ENCODE measurements at places on chromosomes 2 and 18.

GRCh38 chr2:199259671-199260070 is 198.1 kb downstream of the SATB2 start:
- no peak overlapping the region for H3K27ac ChIP-seq
- H3K4me3 ChIP-seq: no peak overlapping the region
- H3K27me3 ChIP-seq: peaks cover 3% of the 10 kb centered on the region
- DNase-seq: no peak
- no peaks in the 10 kb centered on the region for H3K4me1 ChIP-seq

- peaks cover 11% of the 10 kb centered on the region for H3K27me3 ChIP-seq
- no peak for DNase-seq
- no peaks in the 10 kb centered on the region for H3K36me3 ChIP-seq
- no peak overlapping the region for H3K27ac ChIP-seq
- no peak overlapping the region for H3K4me3 ChIP-seq
Observed at GRCh38 chr18:50857694-50858093, 21.2 kb upstream of the ME2 start.

DNA sequence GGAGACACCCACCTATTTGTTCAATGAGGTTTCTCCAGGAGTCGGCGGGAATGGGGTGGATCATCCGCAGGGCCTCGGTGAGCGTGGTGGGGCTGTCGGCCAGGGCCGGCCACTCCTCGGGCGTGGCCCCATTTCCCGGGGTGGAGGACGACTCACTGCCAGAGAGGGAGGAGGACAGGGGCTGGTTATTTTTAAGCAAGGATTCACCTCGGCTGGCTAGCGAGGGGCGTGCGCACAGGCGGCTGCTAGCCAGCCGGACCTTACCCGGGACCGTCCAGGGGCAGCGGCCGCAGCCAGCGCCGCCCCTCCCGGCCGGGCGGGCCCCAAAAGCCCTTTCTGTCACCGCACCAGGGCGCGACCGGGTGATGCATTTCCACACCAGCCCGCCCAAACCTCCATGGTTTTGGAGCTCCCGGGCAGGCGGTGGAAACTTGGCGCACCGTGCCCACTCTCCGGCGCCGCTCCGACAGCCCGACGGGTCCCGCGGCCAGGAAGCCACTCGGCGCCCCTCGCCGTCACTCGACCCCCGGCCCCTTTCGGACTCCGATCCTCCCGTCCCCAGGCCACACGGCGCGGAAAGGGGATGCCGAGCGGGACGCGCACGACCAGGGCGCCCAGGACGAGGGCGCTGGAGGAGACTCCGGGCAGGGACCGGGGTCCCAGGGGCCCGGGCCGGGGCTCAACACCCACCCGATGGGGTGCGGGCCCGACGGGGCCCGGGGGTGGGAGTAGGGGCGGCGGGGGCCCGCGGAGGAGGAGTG is 57.1 kb downstream of the SNORC start:
- peaks cover 73% of the 10 kb centered on the region for H3K27me3 ChIP-seq
- H3K27ac ChIP-seq: no peak overlapping the region
- peaks cover 10% of the 10 kb centered on the region for H3K4me1 ChIP-seq
- H3K4me3 ChIP-seq: peak overlapping the region; percentile 68
- no peaks in the 10 kb centered on the region for H3K36me3 ChIP-seq
- no peak for DNase-seq

DNA sequence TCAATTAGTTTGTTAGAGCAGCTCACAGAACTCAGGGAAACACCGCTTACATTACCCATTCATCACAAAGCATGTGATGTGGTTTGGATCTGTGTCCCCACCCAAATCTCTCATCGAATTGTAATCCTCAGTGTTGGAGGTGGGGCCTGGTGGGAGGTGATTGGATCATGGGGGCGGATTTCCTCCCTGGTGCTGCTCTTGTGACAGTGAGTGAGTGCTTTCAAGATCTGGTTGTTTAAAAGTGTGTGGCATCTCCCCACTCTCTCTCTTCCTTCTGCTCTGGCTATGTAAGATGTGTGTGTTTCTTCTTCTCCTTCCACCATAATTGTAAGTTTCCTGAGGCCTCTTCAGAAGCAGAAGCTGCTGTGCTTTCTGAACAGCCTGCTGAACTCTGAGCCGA is 63.5 kb upstream of the AGPS start:
- no peak for DNase-seq
- H3K4me1 ChIP-seq: peaks cover 15% of the 10 kb centered on the region
- H3K4me3 ChIP-seq: no peak overlapping the region
- no peak overlapping the region for H3K27ac ChIP-seq

GRCh38 chr2:71744781-71745180 is 291.4 kb downstream of the DYSF start:
- H3K36me3 ChIP-seq: no peaks in the 10 kb centered on the region
- no peak for DNase-seq
- no peaks in the 10 kb centered on the region for H3K4me1 ChIP-seq
- H3K27me3 ChIP-seq: peaks cover 48% of the 10 kb centered on the region

DNA sequence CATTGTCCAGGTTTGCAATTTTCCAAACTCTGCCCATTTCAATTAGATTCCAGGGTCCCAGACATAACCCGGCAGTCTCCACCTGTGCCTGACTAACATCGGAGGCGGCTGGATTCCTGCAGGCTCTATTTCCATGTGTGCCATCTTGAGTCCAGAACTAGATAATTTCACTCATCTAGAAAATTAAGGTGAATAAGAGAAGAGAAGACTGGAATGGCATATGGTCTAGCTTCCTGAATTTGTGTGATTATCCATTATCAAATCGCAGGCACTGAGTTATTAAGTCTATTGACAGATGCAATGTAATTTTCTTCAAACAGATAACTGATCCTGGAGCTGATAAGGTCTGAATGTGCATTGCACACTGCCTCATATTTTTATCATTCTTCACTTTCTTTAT is 305.2 kb downstream of the ETAA1 start:
- no peak for DNase-seq
- H3K4me3 ChIP-seq: no peak overlapping the region
- no peaks in the 10 kb centered on the region for H3K4me1 ChIP-seq
- peaks cover 9% of the 10 kb centered on the region for H3K27me3 ChIP-seq
- H3K27ac ChIP-seq: no peak overlapping the region

DNA sequence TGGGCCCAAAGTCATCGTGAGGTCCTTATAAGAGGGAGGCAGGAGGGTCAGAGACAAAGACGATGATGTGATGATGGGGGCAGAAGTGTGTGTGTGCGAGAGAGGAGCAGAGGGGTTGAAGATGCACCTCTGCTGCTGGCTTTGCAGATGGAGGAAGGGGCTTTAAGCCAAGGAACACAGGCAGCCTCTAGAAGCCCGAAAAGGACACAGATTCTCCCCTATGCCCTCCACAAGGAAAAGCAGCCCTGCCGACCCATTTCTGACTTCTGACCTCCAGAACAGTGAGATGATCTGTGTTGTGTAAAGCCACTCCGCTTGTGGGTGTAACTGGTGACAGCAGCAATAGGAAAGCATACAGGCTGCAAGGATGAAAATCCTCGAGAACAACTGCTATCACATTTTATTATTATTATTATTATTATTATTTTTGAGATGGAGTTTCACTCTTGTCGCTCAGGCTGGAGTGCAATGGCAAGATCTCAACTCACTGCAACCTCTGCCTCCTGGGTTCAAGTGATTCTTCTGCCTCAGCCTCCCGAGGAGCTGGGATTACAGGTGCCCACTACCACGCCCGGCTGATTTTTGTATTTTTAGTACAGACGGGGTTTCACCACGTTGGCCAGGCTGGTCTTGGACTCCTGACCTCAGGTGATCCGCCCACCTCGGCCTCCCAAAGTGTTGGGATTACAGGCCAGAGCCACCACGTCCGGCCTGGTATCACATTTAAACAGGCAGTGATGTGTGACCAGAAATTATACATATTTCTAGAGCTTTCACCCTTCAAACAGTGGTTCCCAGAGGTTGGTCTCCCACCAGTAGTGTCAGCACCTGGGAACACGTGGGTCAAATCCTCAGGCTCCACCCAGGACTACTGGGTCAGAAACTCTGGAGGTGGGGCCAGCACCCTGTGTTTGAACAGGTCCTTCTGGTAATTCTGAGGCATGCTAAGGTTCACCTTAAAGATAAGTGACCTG is 170.5 kb downstream of the TGIF1 start:
- no peak for DNase-seq
- peak overlapping the region; percentile 49 for H3K27ac ChIP-seq

DNA sequence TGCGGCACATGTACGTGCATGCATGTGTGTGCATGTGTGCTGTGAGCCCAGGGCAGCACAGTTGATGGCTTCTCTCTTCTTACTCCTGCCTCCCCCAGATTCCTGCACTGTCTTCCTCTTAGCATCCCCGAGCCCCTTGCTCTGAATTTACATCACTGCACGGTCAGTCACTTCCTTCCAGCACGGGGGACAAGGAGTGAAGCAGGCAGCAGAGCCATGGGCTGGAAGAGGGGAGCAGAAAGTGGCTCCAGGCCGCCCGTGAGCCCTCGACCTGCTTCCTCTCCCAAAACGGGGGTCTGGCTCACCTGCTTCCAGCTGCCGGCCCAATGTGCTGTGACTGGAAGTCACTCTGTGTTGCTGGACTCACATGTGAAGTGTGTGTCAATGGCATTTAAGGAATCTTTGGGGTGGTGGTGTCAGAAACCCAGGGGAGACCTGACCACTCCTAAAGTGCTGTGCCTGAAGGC is 106.1 kb downstream of the FAM210A start:
- no peaks in the 10 kb centered on the region for H3K27me3 ChIP-seq
- peaks cover 11% of the 10 kb centered on the region for H3K4me1 ChIP-seq
- no peak overlapping the region for H3K4me3 ChIP-seq
- peaks cover 7% of the 10 kb centered on the region for H3K36me3 ChIP-seq
- DNase-seq: no peak
- no peak overlapping the region for H3K27ac ChIP-seq

DNA sequence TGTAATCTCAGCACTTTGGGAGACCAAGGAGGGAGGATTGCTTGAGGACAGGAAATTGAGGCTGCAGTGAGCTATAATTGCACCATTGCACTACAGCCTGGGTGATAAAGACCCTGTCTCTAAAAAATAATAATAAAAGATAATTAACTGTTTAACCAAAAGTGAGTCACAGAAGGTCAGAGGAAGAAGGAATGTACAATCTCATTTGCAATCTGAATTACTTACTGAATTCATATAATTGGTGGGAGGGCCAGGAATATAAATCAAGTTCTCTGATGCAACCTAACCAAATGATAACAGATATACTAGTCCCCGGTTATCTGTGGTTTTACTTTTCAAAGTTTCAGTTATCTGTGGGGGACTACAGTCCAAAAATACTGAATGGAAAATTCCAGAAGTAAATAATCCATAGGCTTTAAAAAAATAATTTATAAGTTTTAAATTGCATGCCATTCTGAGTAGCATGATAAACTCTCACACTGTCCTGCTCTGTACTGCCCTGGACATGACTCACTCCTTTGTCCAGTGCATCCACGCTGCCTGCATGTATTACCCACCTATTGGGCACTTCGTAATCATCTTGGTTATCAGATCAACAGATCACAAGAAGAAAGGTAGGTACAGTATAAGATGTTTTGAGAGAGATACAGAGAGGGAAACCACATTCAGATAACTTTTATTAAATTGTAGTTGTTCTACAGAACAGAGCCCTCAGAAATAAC is 12.8 kb upstream of the MATN3 start:
- no peak overlapping the region for H3K4me3 ChIP-seq
- H3K27me3 ChIP-seq: no peaks in the 10 kb centered on the region
- no peaks in the 10 kb centered on the region for H3K4me1 ChIP-seq

DNA sequence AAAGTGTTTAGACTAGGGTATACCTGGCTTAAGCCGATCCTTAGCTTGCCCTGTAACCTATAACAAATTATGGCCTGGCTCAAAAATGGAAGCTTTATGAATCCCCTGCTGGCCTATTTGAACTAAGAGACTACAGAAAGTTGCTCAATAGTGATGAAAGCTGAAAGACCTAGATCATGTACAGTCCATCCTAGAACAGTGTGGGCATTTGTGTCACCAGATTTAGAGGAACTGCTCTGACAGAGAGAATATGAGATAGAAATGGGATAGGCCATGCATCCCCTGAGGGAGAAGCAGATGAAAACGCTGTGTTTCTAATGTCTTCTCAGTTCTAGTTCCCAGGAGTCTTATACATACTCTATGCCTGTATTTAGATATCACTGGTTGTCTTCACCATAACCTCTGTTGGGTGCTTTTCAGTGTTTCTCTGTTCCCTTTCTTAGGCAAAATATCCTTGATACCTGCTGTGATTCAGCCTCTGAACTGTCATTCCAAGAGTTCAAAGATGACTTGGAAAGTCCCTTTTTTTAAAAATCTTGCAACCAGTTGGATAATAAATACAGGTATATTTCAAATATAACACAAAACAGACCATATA is 246.9 kb upstream of the SLC39A10 start:
- H3K27me3 ChIP-seq: no peaks in the 10 kb centered on the region
- H3K27ac ChIP-seq: peak overlapping the region; percentile 24
- H3K4me3 ChIP-seq: no peak overlapping the region
- H3K4me1 ChIP-seq: no peaks in the 10 kb centered on the region
- H3K36me3 ChIP-seq: no peaks in the 10 kb centered on the region

GRCh38 chr2:111678651-111679050 is 205.3 kb downstream of the ANAPC1 start:
- no peaks in the 10 kb centered on the region for H3K4me1 ChIP-seq
- H3K27ac ChIP-seq: no peak overlapping the region
- H3K4me3 ChIP-seq: no peak overlapping the region
- no peaks in the 10 kb centered on the region for H3K36me3 ChIP-seq

DNA sequence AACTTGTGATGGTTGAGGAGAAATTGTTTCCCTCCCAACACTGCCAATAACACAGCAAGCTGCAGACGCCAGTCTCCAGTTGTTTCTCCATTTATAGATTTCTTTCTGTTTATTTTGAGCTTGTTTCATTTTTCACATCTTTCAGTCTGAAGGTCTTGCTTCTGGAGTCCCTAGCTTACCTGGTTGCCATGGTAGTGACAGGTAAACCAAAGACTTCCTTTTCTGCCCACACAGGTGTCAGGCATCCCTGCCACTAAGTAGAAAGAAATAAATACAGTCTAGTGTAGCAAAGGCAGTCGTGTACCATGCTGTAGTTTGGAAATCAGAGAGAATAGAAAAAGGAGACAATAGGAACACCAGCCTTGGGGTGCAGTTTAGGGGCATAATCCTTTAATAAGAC is 82.8 kb downstream of the MARCHF4 start:
- no peak for DNase-seq
- no peaks in the 10 kb centered on the region for H3K36me3 ChIP-seq
- H3K4me3 ChIP-seq: no peak overlapping the region
- no peaks in the 10 kb centered on the region for H3K27me3 ChIP-seq
- no peak overlapping the region for H3K27ac ChIP-seq

DNA sequence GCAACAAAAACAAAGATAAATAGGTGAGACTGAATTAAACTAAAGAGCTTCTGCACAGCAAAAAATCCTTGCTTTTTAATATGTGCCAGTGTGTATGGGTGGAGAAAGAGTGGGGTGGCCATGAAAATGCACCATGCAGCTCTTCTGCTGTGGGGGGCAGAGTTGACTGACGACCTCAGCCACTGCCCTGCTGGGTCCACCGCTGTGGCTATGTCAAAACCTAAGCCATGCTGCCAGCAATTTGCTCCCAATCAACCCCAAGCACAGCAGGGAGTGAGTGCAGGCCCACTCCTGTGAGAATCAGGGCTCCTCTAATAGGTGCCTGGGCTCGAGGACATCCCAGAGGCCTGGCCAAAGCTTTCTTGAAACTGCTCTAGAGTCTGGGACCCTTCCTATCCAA is 235.6 kb upstream of the RBBP8 start:
- no peak overlapping the region for H3K4me3 ChIP-seq
- no peaks in the 10 kb centered on the region for H3K36me3 ChIP-seq
- no peak for DNase-seq
- peaks cover 8% of the 10 kb centered on the region for H3K27me3 ChIP-seq

- no peak overlapping the region for H3K4me3 ChIP-seq
- H3K4me1 ChIP-seq: no peaks in the 10 kb centered on the region
- DNase-seq: no peak
Observed at GRCh38 chr2:217981084-217981730, 21.6 kb downstream of the TNS1 start.

- no peaks in the 10 kb centered on the region for H3K36me3 ChIP-seq
- no peak overlapping the region for H3K4me3 ChIP-seq
- no peak for DNase-seq
- no peaks in the 10 kb centered on the region for H3K4me1 ChIP-seq
- no peak overlapping the region for H3K27ac ChIP-seq
Observed at GRCh38 chr18:13834496-13835015, 10.6 kb downstream of the MC5R start.

Data from naive thymus-derived CD8-positive, alpha-beta T cell (primary cell).